ENCODE measurements at places on chromosomes 2 and 18.

- DNase-seq = no peak
Measured at GRCh38 chr2:98576666-98577312, 31.5 kb downstream of the COA5 start.

DNA sequence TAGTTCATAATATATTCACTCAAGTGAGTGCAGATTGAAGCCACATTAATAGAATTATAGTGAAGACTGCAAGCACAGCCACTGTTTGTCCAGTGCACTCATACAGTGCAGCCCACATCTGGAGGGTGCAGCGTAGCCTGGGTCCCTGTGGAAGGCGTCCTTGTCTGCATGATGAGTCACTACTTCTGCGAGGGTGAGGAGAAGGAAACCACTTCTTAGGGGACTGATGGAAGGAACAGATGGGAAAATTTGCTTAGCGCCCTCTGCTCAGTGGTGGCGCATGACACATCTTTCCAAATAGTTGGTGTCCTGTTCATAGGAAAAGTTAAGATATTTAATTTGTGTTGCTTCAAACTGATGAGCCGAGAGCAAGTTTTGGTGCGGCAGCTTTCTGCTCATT lies 330.4 kb upstream of the SMIM21 start:
- no peak for DNase-seq

DNA sequence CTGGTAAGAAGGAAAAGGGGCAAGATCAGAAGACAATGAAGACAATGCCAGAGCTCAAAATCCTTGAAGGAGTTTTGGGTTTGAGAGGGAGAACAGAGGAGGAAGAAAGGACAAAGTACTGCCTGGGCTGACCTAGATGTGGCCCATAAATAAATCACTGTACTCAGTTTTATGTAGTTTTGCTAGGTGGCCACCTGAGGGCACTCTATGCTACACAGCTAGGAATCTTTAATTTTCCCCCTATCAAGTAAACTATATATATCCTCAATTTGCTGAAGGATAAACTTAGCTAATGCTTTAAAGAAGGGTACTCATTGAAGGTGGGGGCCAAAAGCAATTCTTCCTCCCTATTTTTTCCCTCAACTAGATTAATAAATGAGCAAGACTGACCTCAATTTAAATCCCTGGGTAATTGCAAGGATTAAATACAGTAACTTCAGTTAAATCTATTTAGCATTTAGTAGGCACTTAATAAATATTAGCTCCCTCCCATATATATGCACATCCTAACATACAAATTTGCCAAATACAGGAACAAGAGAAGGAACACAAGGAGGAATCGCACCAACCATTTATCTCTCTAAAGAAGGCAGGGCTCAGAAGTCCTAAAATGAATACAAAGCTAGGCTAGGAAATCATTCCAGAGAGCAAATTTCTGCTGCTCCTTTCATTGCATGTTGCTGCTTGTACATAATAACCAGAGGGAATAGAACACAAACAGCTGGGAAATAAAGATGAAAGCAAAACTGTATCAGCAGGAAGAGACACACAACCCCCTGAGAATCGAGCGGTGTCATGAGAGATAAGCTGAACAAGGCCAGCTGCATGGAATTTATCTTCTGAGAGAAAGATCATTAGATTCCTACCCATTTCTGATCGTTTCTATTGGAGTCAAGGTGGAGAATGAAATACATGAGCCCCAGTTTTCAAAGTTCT lies 540.1 kb downstream of the NRXN1 start:
- no peak for DNase-seq

- DNase-seq = no peak
Measured at GRCh38 chr2:155703917-155704316, 628.6 kb downstream of the NR4A2 start.

GRCh38 chr18:1618364-1618763 lies 713.7 kb downstream of the ADCYAP1 start:
- DNase-seq = no peak

DNA sequence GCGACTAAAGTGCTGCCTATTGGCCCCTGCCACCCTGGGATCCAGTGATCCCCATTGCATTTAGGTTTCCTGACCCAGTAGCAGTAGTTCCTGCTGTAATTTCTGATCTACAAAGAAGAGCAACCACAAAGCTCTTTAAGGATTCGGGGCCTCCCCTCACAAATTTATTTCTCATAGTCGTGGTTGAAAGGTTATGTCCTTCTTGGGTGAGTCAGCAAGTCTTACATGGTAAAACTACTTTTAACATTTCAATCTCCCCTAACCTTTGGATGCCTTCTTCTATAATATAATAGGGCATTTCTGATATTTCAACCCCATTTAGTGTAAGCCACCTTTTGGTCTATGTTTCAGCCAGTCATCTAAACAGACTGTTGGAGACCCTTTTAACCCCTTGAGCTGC lies 14.9 kb downstream of the PIKFYVE start:
- no peak for DNase-seq

GRCh38 chr18:47413327-47413726 lies 161.9 kb upstream of the SKOR2 start:
- DNase-seq = no peak

DNA sequence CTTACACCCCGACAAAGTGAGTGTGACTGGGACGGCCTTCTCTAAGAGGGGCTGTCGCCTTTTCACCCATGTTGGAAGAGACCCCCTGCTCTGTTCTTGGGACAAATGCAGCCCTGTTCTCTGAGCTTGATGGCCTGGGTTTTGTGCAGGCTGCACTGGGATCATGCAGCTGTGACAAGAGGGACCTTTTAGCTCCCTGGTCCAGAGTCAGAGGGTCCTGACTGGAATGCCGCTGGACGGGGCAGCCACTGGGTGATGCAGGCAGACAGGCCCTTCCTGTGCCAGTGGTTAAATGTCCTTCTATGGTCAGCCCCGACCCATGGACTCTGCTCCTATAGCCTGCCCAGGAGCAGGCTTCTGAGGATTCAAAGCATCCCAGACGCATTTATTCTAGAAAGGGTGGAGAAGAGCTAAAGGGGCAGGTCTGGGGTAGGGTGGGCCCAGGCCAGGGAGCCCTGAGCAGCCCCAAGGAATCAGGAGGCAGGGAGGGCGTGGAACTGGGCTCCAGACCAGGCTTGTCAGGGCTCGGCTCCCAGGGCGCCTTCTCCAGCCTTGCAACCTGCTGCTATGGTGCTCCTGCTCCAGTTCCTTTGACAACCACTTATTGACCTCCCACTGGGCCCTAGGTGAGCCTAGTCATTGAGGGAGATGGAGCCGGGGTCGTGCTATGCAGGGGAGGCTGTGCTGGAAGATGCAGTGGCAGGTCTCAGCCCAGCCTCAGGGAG lies 277.9 kb upstream of the HS6ST1 start:
- DNase-seq = no peak

Data from GM12891 (cell line).